ENCODE measurements at places on chromosomes 5 and 9. TPM values are rescaled to one million over a fixed set of nuclear protein-coding genes. Genes with fewer than 3 reads are reported as not detected.
A peak's percentile ranks its signal among the peaks of the same experiment; 100 is the strongest.

- no peak overlapping the region for H3K27ac ChIP-seq
- H3K4me1 ChIP-seq, result no peaks in the 10 kb centered on the region
- H3K4me3 ChIP-seq, result no peak overlapping the region
These were observed 926.4 kb downstream of the MAT2B start for GRCh38 chr5:164431634-164432304.

GRCh38 chr5:171299851-171300250 lies 9.2 kb upstream of the TLX3 start:
- no peaks in the 10 kb centered on the region for H3K36me3 ChIP-seq
- no peak overlapping the region for H3K4me3 ChIP-seq
- no peaks in the 10 kb centered on the region for H3K4me1 ChIP-seq
- H3K27ac ChIP-seq, result no peak overlapping the region

DNA sequence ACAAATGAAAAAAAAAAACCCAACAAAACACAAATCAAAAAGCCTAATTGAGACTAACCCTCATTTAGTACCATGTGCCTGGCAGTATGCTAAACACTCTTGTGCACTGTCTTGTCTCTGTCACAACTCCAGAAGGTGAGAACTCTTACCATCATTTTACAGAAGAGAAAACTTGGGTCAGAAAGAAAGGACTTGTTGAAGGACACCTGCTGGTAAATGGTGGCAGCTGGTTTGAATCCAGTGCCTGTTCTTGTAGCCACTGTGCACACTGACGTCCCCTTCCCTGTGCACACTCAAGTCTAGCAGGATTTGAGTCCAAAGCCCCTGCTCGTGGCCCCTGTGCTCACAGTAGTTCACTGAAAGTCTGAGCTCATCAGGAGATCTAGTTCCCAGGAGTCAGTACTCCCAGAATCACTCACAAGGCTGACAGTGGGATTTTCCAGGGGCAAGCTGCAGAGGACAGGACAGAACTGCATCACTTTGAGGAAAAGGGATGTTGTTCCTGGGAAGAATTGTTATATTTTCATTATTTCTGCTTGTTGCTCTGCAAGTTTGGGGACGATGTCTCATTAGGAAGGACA lies 43.0 kb upstream of the HSD17B4 start:
- H3K36me3 ChIP-seq, result no peaks in the 10 kb centered on the region
- no peak overlapping the region for H3K27ac ChIP-seq
- H3K4me3 ChIP-seq, result no peak overlapping the region
- H3K4me1 ChIP-seq, result no peaks in the 10 kb centered on the region
- DNase-seq, result no peak

GRCh38 chr5:145829708-145830361 lies 5.3 kb downstream of the PRELID2 start:
- peaks cover 3% of the 10 kb centered on the region for H3K4me1 ChIP-seq
- peaks cover 10% of the 10 kb centered on the region for H3K27me3 ChIP-seq
- H3K4me3 ChIP-seq, result no peak overlapping the region
- no peak overlapping the region for H3K27ac ChIP-seq
- H3K36me3 ChIP-seq, result no peaks in the 10 kb centered on the region

GRCh38 chr9:3332802-3333201 lies 193.0 kb downstream of the RFX3 start:
- H3K4me1 ChIP-seq, result peaks cover 14% of the 10 kb centered on the region
- H3K4me3 ChIP-seq, result no peak overlapping the region
- H3K36me3 ChIP-seq, result peaks cover 6% of the 10 kb centered on the region
- no peaks in the 10 kb centered on the region for H3K27me3 ChIP-seq

- H3K4me1 ChIP-seq, result peaks cover 11% of the 10 kb centered on the region
- H3K27ac ChIP-seq, result no peak within 1 kb of the TSS
- peaks cover 21% of the 10 kb centered on the region for H3K27me3 ChIP-seq
- DNase-seq, result peak; percentile 91
- H3K36me3 ChIP-seq, result no peaks in the 10 kb centered on the region
These were observed at the start of gene SFXN1 for GRCh38 chr5:175478384-175479124. Gene SFXN1, plus strand, starts transcription at chr5:175478560. Its CDS starts 13,544 bp downstream, at chr5:175492104.

DNA sequence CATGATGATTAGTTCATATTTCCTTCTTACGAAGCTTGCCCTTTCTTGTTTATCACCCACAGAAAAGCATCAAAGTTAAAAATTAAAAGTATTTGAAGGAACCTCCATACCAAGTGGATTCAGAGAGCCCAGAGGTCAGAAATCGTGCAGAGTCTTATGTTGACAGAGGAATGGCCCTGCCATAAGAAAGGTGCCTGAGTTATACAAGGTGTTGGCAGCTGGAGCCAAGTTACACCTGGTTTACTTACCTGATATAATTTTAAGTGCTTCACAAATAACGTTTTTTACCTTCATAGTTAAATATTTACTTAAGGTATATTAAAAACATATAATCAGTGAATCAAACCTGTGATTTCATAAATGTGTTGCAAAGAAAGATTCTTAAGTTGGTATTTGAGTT lies 42.3 kb upstream of the DHFR start:
- H3K36me3 ChIP-seq, result no peaks in the 10 kb centered on the region
- H3K4me1 ChIP-seq, result peaks cover 3% of the 10 kb centered on the region
- DNase-seq, result no peak
- H3K27me3 ChIP-seq, result no peaks in the 10 kb centered on the region
- no peak overlapping the region for H3K27ac ChIP-seq

DNA sequence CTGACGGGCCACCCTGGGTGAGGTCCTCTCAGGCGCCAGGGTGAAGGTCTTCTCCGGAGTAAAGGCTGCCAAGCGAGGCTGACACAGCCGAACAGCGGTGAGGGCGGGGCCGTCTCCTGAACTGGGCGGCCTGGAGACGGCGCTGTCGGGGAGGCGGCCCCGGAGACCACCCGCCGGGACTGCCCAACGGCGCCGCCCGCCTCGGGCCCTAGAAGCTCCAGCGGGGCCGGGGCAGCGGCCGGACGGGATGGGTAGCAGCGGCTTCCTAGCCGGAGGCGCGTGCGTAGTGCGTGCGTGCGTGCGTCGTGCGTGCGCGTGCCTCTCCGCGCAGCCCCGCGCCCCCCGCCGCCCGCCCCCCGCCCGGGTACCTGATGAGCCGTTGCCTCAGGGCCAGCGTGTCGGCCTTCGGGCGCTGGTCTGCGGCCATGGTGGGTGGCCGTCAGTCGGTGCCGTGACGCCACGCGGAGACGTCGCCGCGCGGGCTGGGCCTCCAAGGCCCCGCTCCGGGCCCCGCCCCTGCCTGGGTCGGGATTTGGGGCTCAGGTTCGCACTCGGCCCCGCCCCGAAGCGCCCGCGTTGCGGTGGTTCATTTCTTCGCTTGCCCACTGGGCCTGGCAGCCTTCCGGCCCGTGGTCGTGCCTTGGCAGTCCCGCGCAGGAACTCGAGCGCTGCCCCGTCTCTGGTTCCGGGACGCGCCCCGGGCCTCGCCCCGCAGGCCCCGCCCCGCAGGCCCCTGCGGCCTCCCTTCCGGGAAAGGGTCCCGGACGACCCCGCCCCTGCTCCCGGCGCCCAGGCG lies at the start of gene PHYKPL:
Gene PHYKPL (minus strand): TSS at position 679 of the 796 bp plus-strand sequence. CDS start 252 bp downstream, at position 427.
- H3K4me3 ChIP-seq, result peak within 1 kb of the TSS; percentile 60
- H3K36me3 ChIP-seq, result no peaks in the 10 kb centered on the region
- peak; percentile 91 for DNase-seq
- peaks cover 9% of the 10 kb centered on the region for H3K4me1 ChIP-seq

- DNase-seq, result peak; percentile 70
- H3K27me3 ChIP-seq, result no peaks in the 10 kb centered on the region
- peaks cover 18% of the 10 kb centered on the region for H3K4me1 ChIP-seq
- no peak overlapping the region for H3K4me3 ChIP-seq
- H3K27ac ChIP-seq, result no peak overlapping the region
- H3K36me3 ChIP-seq, result no peaks in the 10 kb centered on the region
These were observed 603.3 kb downstream of the KIF4B start for GRCh38 chr5:155616779-155617392.

DNA sequence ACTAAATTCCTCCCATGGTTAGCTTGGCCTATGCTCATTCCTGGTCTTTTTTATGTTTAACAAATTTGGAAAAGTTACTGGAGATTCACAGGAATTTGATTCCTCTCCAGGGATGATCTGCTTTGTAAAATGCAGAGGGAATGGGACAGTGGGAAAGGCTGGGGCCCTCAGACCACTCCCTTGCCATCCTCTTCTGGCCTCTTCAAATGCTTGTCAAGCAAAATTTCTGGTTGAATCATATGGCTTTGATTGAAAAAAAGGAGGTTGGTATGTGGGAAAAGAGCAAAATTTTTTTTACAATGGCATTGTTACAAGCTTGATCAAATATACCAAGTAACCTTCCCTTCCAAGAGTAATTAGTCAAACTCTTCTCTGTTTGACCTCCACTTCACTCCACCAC lies 225.1 kb downstream of the PIK3R1 start:
- no peak overlapping the region for H3K4me3 ChIP-seq
- no peaks in the 10 kb centered on the region for H3K27me3 ChIP-seq
- no peaks in the 10 kb centered on the region for H3K36me3 ChIP-seq
- H3K27ac ChIP-seq, result no peak overlapping the region
- H3K4me1 ChIP-seq, result peaks cover 9% of the 10 kb centered on the region

DNA sequence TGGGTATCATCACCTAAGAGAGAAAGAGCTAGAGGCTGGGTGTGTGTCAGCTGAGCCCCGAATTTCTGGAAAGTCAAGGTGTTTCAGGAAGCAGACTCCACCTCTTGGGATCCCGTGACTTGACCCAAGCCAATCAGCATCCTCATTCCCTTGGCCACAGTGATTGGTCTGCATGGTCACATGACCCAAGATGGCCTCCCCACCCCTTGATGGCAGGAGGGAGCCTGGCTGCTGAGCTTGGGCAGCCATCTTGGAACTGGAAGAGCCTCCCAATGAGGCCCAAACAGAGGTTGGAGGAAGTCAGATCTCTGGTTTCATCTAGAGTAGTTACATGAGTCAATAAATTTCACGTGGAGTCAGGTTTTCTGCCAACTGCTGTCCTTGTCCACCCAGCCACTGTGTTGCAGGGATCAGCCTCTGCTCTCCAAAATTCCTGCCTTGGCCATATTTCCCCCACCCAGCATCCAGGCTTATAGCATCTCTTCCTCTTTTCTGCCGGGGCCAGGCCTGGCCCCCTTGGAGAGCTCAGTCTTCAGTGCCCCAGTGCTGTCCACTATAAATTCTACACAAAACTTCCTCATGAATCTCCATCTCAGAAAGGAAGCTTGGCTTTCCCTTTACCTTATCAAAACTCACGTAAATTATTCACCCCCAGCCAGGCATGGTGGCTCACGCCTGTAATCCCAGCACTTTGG lies 17.2 kb upstream of the SUSD3 start:
- H3K27me3 ChIP-seq, result no peaks in the 10 kb centered on the region
- H3K4me1 ChIP-seq, result no peaks in the 10 kb centered on the region
- DNase-seq, result no peak
- H3K27ac ChIP-seq, result no peak overlapping the region
- no peak overlapping the region for H3K4me3 ChIP-seq

- no peaks in the 10 kb centered on the region for H3K36me3 ChIP-seq
- no peaks in the 10 kb centered on the region for H3K27me3 ChIP-seq
- peaks cover 5% of the 10 kb centered on the region for H3K4me1 ChIP-seq
- peak; percentile 87 for DNase-seq
These were observed 2.7 kb upstream of the PCDH12 start for GRCh38 chr5:141960449-141961323.

- no peaks in the 10 kb centered on the region for H3K36me3 ChIP-seq
- H3K4me3 ChIP-seq, result no peak overlapping the region
- no peak overlapping the region for H3K27ac ChIP-seq
- no peak for DNase-seq
- peaks cover 14% of the 10 kb centered on the region for H3K27me3 ChIP-seq
These were observed 6.5 kb downstream of the CAST start for GRCh38 chr5:96668725-96669124.

Gene CYLC2
- total RNA-seq, result not detected

Gene FLT4
- total RNA-seq, result 13.9 TPM

Gene DCAF12
- total RNA-seq, result 37.6 TPM
